Hematopoietic multipotent progenitor cell treated with erythropoietin and hydrocortisone succinate and interleukin-3 and kit ligand, for 6 days (in vitro differentiated cells): ENCODE measurements at places on chromosomes 4 and X.

- DNase-seq = no peak
These were observed 42.7 kb downstream of the SH3RF1 start for GRCh38 chr4:169228076-169228475.

DNA sequence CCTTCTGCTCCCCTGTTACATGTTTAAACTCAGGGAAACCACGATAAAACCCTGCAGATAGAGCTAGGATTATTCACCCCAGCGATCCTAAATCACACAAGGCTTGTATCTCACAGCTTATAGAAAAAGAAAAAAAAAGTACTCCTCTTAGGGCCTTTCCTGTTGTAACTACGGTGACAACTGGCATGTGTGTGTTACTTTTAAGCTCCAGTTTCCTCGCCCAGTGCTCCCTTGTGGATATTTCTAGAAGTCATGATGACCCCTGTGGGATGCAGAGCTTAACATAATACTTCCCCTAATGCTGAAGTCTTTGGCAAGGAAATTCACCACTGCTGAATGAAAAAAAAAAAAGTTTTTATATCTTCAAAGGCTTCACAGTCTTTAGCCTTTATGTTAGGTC is 114.7 kb downstream of the NWD2 start:
- DNase-seq = no peak

GRCh38 chr4:126850286-126850685 is 782.5 kb upstream of the INTU start:
- DNase-seq = no peak

DNA sequence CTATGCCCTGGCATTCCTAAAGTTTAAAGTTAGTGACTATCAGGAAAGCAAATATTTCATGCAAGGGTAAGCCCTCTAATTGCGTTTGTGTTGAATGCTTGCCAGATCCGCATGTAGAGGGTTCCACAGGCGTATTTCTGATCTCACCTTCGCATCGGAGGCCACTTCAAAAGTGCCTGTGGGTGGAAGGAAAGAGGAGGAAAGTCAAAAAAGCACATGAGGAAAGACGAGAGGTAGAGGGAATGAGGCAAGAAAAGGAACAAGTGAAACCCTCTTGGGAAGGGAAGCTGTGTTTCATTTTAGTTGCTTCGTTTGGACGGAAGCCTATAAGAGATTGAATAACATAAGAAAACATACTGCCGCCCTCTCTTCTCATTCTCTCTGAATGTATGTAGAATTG is 628.8 kb downstream of the SPRY1 start:
- no peak for DNase-seq

- no peak for DNase-seq
These were observed 76.4 kb downstream of the CLCN4 start for GRCh38 chrX:10233173-10233572.

DNA sequence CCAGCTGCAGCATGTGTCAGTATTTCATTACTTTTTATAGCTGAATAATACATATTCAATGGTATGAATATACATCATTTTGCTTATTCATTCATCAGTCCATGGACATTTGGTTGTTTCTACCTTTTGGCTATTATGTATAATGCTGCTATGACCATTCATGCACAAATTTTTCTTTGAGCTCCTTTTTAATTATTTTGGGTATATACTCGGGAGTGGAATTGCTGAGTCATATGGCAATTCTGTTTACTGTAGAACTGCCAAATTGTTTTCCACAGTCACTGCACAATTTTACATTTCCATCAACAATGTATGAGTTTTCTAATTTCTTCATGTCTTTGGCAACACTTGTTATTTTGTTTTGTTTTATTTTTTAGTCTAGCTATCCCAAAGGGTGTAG is 405.9 kb upstream of the PITX2 start:
- no peak for DNase-seq

DNA sequence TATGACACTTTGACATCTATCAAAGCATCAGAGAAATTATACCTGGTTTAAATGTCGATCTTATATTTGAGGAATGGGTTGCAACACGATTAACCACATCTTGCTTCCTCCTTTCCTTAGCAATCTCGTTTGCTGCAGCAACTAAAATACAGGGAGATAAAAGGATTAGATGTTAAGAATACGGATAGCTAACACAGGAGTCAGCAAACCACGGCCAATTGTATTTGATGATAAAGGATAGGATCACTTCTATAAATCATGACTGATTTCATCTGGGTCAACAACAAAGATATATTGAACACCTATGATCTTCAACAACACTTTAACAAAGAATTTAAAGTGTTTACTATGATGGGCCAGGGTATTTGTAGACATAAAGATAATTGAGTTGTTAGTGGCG is 5.0 kb downstream of the MAP7D3 start:
- DNase-seq = no peak

DNA sequence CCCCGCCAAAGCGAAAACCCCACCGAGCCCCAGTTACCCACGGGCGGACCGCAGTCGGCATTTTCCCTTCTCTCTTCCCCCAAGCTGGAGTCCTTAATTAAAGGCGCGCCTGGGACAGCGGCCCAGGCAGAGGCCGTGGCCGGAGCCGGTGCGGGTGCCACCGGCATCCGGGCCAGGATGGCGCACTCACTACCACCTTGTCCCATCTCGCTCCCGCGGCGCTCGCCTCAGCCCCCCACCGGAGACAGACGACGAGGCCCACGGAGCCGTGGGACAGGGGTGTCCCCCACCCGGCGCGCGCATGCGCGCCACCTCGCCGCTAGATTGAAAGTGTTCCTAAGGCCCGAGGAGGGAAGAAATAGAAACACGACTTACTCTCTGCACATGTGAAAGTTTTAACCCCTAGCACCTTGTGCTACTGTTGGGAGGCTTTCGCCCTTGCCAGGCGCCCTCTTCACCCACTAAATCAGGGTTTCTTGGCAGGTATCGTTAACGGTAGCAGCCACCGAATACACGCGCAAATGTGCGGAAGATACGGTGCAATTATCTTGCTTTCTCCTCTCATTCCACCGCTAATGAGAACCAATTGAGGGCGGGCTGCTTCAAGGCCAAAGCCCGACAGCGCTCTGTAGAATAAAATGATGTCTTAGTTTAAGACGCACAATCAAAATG is 64.3 kb upstream of the CCDC160 start:
- DNase-seq = peak; percentile 28

DNA sequence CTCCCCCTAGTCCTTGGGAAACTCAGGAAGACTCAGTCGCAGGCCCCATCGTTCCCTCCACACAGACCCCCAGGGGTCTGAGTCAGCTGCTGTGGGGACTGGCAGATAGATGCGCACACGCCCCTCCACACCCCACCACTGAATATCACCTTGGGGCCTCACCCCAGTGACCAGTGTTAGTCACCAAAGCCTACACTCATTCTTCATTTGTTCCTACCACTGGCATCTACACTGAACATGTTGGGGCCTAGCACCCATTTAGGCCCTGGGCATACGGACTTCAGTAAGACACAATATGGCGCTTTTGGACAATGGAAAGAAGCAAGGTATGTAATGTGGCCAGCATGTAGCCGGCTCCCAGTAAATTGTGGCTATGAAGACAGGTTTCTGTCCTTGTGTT is 154.1 kb upstream of the PJA1 start:
- DNase-seq = no peak

GRCh38 chr4:88018466-88018865 is 11.0 kb downstream of the PKD2 start:
- no peak for DNase-seq

- no peak for DNase-seq
These were observed 4.4 kb upstream of the SMIM14 start for GRCh38 chr4:39642885-39643552.

DNA sequence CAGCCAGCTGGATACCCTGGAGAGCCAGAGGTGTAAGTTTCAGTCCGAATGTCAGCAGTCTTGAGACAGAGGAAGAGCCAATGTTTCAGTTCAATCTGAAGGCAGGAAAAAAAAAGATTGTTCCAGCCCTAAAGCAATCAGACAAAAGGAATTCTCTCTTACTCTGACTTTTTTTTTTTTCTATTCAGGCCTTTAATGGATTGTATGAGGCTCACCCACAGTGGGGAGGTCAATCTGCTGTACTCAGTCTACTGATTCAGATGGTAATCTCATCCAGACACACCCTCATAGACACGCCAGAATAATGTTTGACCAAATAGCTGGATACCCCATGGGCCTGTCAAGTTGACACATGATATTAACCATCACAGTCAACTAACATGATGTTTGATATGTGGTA is 51.9 kb downstream of the TEX13A start:
- no peak for DNase-seq

DNA sequence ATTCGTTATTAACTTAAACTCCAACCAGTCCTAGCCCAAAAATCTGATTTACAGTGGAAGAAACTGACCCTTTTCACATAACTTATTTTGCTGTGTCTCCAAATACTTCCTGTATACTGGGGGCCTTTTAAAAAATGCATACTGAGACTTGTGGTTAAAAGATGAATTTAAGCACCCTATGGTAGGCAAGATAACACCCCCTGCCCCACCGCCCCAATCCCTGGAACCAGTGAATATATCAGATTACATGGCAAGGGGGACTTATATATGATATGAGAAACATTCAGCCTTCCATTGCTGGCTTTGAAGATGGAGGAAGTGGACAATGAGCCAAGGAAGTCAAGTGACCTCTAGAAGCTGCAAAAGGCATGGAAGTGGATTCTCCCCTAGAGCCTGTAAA is 3.1 kb upstream of the CLCN3 start:
- peak; percentile 55 for DNase-seq

- DNase-seq = peak; percentile 30
These were observed 38.1 kb upstream of the STIM2 start for GRCh38 chr4:26822546-26822945.

DNA sequence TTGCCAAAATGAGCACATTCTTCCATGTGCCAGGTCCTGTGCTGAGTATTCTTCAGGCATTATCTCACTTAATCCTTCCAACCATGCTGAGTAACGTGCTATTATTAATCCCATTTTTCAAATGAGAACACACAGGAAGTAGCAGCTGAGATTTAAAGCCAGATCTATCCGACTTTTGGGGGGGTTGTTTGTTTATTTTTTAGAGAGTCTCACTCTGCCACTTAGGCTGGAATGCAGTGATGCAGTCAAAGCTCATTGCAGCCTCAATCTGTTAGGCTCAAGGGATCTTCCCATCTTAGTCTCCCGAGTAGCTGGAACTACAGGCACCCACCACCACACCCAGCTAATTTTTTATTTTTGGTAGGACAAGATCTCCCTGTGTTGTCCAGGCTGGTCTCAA is 55.5 kb upstream of the TRIM2 start:
- no peak for DNase-seq

- no peak for DNase-seq
These were observed 85.7 kb upstream of the PRR32 start for GRCh38 chrX:126733874-126734273.

DNA sequence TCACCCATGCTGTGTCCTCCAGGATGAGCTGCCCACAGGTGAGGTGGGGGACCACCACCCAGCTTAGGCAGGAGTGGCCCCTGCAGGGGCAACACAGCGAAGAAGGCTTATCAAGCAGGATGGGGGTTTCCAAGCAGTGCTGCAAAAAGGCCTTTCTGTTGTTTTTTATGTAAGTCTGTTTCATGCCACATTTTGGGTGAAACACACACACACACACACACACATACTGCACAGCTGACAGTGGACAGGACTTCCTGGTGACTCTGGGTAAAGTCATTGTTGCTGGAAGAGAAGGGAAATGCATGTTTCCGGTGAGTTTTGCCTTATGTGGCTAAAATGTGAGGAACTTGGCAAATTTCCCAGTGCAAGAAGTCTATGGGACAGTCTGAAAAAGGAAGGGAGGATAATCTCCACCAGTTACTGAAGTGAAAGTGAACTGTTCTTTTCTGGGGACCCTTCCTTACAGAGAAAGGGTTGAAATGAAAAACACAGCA is 119.2 kb downstream of the IRF2 start:
- DNase-seq = peak; percentile 90

DNA sequence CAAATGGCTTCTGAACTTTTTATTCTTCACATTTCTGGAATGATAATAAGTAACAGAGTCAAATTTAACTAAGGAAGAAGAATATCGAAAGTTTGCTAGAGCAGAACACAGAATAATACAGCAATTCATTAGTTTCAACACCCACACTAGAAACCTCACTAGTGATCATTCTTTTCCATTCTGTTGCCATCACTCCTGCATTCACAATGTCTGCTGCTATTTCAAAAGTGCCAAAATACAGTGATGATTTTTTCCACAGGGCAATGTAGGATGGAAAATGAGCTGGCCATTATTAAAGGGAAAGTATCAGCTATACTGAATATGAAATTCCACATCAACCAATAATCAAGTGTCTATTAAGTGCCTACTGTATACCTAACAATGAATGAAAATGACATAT is 186.7 kb downstream of the USP46 start:
- DNase-seq = no peak

GRCh38 chr4:6732441-6733357 is 16.7 kb downstream of the BLOC1S4 start:
- DNase-seq = peak; percentile 86

- no peak for DNase-seq
These were observed 97.7 kb downstream of the NFKB1 start for GRCh38 chr4:102598762-102599374.

GRCh38 chr4:118350961-118351360 is 1.8 kb downstream of the PRSS12 start:
- no peak for DNase-seq

DNA sequence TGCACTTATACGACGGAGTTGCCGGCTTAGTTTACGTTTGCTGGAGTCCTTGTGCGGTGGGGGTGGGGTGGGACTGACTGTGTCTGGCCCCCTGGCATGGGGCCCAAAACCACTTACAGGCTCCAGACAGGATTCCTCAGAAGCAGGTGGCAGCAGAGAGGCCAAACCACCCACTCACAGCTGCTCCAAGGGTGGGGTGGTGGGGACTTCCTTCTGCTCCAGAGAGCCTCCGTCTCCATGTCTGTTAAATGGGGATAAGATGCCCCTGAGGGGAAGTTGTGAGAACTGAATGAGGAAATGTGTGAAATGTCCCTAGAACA is 36.7 kb downstream of the PSAPL1 start:
- peak; percentile 11 for DNase-seq

DNA sequence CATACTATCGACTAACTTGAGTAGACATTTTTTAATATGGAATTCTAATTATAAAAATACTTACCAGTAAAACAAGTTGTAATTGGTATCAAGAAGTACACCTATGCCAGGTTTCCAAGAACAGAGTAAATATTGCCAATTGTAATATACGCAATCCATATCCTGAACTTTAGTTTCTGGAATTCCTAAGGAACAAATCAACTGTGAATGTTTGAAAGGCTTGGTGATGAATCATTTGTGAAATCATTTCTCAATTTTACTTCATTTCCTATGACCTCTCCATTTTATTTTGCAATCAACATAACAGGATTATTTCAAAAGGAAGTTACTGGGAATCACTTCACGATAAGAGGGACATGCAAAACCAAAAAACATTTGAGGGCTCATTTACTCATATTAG is 3.7 kb downstream of the IL13RA2 start:
- DNase-seq = no peak

- no peak for DNase-seq
These were observed 24.0 kb downstream of the NPY2R start for GRCh38 chr4:155232432-155232831.

- DNase-seq = no peak
These were observed 135.8 kb upstream of the ATP6AP2 start for GRCh38 chrX:40444798-40445496.
